ENCODE measurements at places on chromosomes 13 and 19.

GRCh38 chr13:27076421-27076820 lies 95.2 kb downstream of the USP12 start:
- DNase-seq, result no peak

DNA sequence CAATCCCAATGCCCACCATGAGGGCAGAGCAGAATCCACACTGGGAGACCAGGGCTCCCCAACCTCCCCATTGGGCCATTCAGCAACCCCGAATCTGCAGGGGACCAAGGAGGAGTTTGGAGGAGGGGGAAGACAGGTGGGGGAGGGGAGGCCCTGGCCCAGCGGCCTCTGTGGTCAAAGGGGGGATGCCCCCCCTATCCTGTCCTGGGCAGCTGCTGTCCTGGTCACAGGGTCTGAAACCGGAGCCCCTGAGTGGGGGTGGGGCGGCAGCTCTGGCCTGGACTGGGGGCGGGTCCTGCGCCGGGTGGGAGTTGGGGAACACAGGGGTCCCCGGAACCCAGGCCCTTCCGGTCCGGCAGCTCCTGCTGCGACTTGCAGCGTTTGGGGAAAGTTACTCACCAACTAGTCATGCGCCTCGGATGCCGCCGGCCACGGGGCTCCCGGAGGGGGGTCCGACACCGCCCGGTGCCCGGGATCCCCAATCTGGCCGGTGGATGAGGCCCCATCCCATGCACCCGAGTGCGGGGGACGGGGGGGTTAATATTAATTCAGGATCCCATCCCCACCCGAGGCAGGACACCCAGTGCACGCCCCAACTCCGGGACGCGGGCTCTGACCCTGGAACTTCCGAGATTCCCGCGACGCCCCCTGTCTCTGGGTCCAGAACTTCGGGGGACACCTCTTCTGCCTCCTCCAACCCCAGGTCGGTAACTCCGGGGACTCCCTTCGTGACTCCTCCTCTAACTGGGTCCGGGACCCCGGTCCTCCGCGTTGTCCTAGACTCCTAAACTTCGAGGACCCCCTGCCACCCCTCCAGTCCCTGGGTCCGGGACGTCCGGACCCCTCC lies 872 bp downstream of the HOMER3 start:
- DNase-seq, result peak; percentile 29

DNA sequence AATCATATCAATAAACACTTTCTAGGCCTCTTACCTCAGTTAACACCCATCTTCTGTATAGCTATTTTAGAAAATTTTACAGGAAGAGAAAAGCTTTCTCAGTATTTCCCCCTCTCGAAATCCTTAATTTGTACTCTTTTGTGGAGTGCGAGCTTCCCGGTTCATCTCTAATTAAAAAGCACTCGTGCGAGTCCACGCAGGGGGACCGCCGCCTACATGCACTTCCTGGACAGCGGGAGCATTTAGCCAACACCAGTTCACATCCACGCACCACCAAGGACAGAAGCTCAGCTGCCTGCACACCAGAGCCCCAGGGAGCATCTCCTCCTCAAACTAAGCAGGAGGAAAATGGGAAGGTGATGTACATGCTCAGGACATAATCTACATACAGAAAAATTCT lies 60.0 kb downstream of the RASA3 start:
- no peak for DNase-seq

DNA sequence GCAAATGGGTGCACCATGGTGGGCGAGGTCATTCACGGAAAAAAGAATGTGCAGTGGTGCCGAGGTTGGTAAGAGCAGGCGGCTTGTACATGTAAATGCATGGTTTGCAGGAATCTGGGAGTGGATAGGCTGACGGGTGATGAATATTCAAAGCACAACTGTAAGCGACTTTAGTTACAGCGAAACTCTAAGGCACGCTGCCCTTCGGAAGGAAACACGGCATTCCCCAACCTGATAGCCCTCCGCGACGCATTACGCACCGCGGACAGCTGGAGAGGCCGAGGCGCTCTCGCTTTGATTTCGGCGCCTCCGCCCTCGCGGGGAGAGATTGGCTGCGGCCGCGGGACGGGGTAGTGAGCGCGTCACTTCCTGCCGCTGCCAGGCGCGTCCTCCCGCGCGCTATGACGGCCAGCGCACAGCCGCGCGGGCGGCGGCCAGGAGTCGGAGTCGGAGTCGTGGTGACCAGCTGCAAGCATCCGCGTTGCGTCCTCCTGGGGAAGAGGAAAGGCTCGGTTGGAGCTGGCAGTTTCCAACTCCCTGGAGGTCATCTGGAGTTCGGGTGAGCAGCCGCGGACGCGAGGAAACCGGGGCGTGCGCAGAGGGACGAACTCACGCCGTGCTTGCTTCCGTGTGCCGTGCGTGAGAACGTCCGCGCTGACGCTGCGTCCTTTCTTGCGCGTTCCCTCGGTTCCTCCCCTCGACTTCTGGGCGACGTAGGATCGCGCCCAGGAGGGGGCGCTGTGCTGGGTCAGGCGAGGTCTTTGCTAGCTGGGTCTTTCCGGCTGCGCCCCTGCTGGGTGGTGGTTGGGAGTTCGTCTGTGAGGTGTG lies at the start of gene NUDT15:
Gene NUDT15 (plus strand): TSS at position 381 of the 828 bp plus-strand sequence. CDS start 21 bp downstream, at position 402.
- peak; percentile 99 for DNase-seq

- no peak for DNase-seq
Observed at GRCh38 chr19:14768001-14768400, 10.4 kb downstream of the ADGRE2 start.

- no peak for DNase-seq
Observed at GRCh38 chr13:78777976-78778375, 119.0 kb upstream of the OBI1 start.

GRCh38 chr19:11560404-11561051 lies 1.5 kb upstream of the ELOF1 start:
- peak; percentile 78 for DNase-seq

DNA sequence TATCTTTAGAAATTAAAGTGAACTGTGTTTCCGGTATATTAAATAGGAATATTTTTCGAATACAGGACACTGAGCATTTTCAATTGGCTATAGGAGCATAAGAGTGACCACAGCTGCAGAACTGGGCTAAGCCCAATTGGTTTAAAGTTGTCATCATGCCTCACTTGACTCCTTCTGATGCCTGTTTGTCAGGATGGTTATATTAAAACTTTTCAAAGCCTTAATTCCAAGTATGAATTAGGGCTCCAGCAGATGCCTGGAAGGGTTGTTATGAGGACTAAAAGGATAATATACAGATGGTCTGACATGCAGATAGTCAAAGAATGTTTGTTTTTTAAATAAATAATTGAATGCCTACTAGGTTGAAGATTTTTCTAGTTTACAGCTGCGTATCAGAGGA lies 100.0 kb downstream of the LMO7 start:
- DNase-seq, result no peak

DNA sequence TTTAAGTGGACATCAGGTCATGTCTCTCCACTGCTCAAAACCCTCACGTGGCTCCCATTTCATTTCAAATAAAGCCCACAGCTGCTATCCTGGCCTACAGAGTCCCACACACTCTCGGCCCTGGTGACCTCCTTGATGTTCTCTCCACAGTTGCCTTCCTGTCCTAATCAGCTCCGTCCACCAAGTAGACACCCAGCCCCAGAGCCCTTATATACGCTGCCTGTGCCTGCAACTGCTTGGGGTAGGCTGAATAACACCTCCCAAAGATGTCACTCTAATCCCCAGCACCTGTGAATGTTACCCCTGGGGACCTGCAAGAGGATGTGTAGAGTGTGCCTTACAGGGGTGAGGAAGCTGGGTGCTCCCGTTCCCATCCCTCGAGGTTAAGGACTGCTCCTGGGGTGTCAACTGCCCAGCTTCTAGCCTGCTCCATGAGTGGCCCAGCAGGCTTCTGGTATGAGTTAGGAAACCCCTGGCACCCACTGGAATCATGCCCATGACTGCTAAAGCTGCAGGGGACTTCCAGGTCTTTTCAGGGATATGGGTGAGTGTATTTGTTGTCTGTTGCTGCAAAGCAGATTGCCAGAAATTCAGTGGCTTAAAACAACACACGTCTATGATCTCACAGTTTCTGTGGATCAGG lies 6.0 kb downstream of the FAM187B start:
- no peak for DNase-seq

DNA sequence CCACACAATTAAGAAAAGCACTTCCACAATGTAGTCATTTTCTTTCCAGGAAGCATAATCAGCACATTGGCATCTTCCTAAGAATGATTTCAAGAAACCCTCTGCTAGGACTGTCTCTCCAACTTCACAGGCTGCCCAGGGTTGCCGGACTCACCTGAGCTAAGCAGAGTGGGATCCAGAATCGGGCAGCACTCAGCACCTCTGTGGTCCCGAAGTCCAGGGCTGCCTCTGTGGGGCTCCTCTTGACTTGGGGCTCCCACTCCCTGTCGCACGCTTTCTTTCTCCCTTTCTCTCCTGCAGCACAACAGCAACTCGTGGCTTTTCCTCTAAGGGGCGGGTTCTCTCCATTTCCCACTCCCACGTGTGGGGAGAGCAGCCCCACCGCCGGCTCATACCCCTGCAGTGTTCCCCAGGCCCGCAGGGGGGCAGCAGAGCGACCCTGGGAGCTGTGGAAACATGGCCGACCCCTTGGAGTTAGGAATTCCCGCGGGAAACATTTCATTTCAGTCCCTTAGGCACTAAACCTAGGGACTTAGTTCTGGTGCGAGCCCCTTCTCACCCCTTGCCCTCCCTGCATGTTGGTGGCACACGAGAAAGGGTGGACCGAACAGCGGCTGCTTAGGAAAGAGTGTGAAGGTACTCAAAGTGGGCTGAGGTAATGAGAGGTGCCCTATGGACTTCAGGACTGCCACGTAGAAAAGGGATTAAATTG lies at the start of gene TMEM272:
Gene TMEM272 (minus strand): TSS at position 316 of the 712 bp plus-strand sequence. CDS start 6,647 bp downstream, outside the sequence.
- DNase-seq, result peak; percentile 58

DNA sequence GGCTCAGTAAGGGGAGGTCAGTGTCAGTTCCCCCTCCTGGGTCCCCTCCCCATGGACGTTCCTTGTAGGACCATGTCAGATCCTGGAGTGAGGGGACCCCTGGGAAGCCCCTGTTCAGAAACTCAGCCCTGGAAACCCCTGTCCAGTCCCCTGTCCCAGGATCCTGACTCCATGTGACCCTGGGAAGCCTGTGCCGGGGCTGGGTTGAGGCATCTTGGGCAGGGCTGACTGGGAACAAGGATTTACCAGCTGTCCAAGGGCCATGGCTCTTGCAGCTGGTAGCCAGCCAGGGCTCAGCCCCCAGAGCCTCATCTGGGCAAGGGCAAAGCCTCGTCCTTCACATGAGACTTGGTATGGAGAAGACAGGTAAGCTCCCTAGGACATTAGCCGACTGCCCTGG lies 25.1 kb downstream of the CEACAM4 start:
- DNase-seq, result no peak

- DNase-seq, result no peak
Observed at GRCh38 chr13:53694814-53695532, 666.4 kb downstream of the OLFM4 start.

GRCh38 chr19:3058009-3058820 lies 4.1 kb downstream of the TLE5 start:
- no peak for DNase-seq

GRCh38 chr13:60765700-60766411 lies 368.8 kb downstream of the TDRD3 start:
- DNase-seq, result peak; percentile 32

GRCh38 chr13:106376401-106377112 lies 158.9 kb downstream of the EFNB2 start:
- peak; percentile 42 for DNase-seq

DNA sequence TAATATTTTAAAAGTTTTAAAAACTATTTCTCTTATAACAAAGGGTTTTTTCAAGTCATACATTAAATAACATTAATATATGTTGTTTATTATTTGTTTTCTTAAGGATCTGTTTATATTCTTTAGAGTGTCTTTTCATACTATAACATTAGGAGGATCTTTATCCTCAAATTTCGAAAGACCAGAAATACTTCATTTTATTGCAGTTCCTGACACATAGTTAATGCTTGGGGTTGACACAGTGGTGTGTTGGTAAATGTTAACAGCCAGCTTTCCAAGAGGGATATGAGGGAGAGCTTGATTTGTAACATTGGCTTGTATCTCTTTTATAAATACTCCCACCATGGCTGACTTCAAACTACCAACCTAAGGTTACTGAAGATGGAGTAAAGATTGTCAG lies 126.6 kb upstream of the KLF5 start:
- no peak for DNase-seq

- DNase-seq, result no peak
Observed at GRCh38 chr19:18109341-18109732, 11.8 kb downstream of the MAST3 start.

DNA sequence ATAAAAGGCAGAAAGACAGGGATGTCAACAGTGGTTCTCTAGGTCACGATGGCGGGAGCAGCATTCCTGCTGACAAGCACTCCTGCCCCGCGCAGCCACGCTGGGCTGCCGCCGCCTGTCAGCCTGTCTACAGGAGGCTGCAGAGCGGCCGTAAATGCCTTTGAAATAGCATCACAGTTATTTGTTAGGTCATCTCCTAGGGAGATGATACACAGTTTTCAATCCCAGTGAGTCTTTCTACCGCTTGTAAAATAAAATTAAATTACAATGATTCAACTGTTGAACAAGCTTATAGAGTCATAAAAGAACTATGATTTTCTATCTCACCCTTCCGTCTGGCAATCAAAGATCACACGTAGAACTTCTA lies 7.3 kb upstream of the SLC7A9 start:
- DNase-seq, result no peak

DNA sequence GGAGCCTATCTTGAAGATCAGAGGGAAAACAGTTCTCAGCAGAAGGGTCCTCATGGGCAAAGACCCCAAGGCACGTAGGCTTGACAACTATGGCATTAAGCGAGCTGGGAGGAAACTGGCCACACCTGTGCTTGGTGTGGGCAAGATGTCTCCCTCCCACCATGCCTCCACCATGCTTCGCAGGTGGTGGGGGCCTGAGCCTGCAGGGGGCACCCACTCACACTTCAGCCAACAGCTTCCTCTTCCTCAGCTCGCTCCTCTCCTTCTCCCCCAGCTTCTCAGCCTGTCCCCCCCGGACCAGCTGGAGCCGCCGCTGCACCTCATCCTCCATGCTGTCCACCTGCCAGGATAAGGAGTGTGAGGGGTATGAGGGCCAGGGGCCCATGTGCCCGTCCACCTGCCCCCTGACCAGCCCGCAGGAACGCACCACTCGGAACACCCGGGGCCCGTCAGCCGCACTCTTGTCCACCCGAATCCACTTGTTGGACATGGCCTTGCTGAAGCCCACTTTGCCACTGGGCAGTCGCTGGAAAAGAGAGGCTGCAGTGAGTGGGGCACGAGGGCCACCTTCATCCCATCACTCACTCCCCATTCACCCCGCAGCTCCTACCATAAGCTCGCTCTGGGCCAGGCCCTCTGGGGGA lies 3.4 kb downstream of the FARSA start:
- DNase-seq, result no peak

DNA sequence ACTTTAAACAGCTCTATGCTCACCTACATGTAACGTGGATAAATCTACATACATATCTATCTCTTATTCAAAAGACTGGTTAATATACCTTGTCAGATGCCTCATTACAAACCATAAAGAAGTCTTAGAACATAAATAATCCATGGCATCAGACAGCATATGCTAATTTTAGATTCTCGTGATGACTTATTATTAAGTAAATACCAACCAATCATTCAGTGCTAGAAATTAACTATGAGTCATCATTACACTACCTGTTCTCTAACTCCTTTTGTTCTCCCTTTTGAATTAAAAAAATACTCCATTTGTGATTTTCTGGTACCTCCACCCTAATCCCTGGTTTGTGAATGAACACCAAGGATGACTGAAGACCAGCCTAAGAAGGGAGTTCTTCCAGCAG lies 754.3 kb upstream of the ARGLU1 start:
- no peak for DNase-seq

All from Ammon's horn (tissue), 1 donor.